Dorsolateral prefrontal cortex (tissue), 122 donors: ENCODE measurements at places on chromosomes 4 and X. TPM values are rescaled to one million over a fixed set of nuclear protein-coding genes. Genes with fewer than 3 reads are reported as not detected.
A peak's percentile ranks its signal among the peaks of the same experiment; 100 is the strongest.

GRCh38 chr4:62126064-62126732 lies 926.1 kb downstream of the ADGRL3 start:
- no peak for DNase-seq

KCND1 gene
- total RNA-seq, result 7.6 TPM

AR gene
- 3.6 TPM for total RNA-seq

ADH7 gene
- total RNA-seq, result not detected

DMRTC1B gene
- 10.0 TPM for total RNA-seq

- DNase-seq, result peak; percentile 69
Observed at GRCh38 chrX:14027036-14027435, 2.7 kb downstream of the GEMIN8 start.

DNA sequence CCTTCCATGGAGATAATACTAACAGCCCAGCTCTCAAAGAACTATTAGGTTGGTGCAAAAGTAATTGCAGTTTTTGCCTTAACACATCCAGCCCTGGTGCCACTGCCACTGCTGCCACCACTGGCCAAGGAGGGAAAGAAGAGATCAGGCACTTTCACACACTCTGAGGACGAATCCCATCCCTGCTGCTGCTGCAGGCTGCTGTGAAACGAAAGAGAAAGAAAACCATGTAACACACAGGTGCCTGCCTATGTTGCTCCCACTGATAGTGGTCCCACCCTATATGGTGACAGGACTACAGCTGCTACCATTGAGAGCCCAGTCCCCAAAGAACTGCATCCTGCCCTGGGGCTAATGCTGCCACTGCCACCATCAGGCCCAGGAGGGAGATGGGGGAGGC lies 35.1 kb downstream of the TMLHE start:
- no peak for DNase-seq

GRCh38 chr4:141102367-141102766 lies 30.9 kb downstream of the RNF150 start:
- DNase-seq, result no peak

DNA sequence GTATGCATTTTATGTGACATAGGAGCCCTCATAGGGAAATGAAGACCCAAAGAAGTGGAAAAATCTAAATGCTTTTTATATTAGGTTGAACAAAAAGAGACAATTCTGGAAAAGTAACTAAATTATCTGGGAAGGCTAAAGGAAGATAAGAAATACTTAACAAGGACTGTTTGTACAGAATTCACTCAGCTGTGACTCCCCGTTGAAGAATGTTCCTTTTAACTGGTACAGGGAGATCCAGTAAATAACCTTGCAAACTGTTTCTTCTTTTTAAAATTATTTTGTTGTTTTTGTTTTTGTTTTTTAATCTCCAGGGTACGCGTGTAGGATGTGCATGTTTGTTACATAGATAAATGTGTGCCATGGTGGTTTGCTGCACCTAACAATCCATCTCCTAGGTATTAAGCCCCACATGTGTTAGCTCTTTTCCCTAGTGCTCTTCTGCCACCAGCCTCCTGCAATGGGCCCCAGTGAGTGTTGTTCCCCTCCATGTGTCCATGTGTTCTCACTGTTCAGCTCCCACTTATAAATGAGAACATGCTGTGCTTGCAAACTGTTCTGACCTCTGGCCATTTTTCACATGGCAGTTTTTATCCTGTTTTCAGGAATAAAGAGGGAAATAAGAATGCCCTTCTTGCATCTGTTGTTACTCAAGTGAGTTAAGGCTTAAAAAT lies 81.7 kb downstream of the PWWP3B start:
- DNase-seq, result no peak

DNA sequence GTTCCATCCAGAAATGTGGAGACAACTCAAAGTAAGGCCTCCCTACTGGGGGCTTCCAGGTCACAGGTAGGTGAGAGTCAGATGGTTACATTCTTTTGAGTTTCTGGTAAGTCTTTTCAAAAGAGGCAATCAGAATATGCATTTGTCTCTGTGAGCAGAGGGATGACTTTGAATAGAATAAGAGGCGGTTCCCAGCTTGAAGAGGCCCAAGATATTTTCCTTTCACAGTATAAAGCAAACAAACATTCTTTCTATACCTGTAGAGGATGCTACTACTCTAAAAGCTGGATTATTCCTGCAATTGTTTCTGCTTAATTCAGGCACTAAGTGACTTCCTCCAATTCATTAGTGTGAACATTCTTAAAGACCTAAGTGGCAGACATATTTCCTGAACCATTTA lies 44.4 kb downstream of the DIAPH2 start:
- DNase-seq, result no peak

DNA sequence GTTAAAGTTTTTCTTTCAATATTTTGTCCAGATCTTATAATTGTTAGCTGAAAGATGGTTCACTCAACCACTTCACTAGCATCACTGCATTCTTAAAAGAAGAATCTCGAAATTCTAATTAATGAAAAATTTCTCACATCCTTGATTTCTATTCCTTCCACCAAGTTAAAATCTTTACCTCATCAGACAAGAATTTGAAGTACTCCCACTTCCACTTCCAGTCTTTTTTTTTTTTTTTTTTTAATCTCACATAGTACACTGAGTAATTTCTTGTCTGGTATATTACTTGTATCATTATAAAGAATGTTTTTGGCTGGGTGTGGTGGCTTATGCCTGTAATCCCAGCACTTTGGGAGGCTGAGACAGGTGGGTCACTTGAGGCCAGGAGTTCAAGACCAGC lies 73.2 kb downstream of the FBXW7 start:
- DNase-seq, result no peak

DNA sequence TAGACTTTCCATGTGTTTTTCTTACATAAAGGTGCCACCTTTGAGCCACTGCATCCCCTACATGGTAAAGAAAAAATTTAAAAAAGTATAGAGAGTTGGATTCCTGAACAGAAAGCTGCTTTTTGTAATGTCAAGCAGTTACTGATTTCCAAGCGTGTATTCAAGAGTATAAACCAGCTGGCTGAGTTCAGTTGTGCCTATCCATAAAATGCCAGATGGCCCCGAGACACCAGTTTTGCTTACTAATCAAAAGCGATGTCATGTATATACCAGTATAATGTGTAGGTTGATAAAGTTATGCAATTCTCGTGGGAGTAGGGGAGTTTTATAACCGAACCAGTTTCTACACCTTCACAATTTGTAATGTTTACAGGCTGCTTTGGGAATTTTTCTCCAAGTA lies 26.2 kb upstream of the PNPLA4 start:
- no peak for DNase-seq

DNA sequence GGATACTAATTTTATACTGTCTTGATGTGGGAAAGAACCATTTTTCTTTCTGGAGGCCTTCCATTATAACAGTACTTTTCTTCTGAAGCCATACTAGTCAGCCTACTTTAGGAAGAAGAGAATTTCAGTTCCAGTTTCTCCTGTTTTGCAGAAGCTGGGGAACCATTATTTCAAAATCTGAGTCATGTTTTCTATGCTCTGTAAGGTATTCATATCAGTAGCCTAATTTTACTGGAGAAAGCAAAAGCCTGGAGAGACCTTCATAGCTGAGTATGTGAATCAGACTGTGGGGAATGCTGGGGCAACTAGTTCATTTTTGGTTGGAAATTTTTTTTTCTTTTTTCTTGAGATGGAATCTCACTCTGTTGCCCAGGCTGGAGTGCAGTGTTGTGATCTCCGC lies 22.4 kb downstream of the AFF1 start:
- DNase-seq, result no peak

DNA sequence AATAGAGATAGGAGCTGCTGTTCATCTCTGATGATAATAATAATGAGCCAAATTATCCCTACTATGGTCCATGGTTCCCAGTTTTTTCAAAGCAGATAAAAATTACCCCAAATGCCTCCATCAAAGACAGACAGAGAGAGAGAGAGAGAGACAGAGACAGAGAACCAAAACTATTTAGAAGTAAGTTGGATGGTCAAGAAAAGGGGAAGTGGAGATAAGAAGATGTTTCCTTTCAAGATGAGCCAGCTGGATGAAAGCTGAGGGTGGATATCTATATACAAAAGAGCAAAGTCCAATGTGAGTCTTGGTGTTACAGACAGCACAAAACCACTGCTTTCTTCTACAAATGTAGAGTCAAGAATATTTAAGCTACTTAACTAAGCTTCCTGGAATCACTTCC lies 173.9 kb downstream of the GRIA3 start:
- DNase-seq, result no peak

DNA sequence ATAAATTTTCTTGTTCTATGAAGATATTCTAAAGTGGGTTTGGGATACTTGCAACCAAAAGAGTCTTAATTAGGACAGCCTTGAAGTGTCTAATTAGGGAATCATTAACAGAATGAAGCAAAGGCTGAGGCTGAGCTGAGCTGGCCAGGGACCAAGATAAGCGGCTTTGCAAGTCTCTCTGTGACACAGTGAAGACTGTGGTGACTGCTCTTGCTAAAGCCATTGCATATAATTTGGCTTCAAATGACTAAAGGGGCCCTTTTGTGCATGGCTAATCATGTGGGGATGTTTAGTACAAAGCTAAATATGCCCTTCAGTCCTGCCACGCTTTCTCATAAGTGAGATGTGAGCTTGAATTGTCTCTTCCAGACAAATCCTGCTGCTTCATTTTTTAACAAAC lies 31.2 kb upstream of the GYPA start:
- DNase-seq, result no peak

GRCh38 chrX:54530357-54530900 lies 410 bp downstream of the GNL3L start:
- no peak for DNase-seq

DNA sequence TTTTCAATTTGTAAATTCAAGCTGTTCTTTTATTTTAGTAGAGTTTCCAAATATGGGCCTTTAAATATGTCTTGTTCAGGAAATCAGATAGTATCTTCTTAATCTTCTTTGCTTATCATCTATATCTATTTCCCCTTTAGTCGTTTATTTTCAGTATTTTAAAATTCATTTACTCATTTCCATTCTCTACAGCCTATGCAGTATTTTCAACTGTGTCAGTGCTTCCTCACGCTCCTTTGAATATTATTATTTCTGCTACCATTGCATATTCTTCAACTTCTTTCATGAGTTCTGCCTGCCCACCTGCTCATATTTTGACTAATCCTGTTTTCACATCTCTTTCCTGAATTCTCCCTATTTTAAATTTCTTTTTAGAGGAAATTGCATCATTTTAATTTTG lies 185.4 kb downstream of the DKK2 start:
- no peak for DNase-seq

GASK1B gene
- 71.1 TPM for total RNA-seq

SPOCK3 gene
- total RNA-seq, result 173 TPM

DNA sequence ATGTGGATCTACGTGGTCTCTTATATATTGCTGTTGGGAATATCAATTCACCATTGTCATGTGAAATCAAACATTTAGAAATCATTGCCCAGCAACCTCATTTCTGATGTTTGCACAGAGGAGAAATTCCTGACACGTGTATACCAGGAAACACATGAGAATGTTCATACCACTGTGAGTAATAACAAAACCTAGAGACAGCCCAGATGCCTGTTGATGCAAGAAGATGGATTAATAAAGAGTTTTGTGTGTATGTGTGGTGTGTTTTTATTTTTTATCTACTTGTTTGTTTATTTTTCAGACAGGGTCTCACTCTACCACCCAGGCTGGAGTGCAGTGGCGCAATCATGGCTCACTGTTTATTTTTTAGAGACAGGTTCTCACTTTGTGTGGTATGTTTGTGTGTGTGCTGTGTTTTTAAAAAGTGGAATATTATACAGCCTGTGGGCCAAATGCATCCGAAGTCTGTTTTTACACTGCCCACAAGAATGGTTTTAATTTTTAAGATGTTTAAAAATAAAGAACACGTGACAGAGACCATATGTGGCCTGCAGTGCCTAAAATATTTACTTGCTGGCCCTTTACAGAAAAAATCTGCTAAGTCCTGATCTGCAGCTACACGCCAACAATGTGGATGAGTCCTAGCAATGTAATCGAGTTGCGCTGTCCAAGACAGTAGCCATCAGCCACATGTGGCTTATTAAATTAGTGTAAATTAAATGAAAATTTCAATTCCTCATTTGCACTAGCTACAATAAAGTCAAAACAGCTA lies 39.2 kb downstream of the TXLNG start:
- DNase-seq, result no peak

- no peak for DNase-seq
Observed at GRCh38 chrX:46757593-46757992, 1.3 kb downstream of the SLC9A7 start.

- DNase-seq, result no peak
Observed at GRCh38 chrX:134846042-134846441, 144.7 kb upstream of the SMIM10 start.

SULT1B1 gene
- total RNA-seq, result 3.0 TPM

GRCh38 chr4:27787195-27787594 lies 926.6 kb downstream of the STIM2 start:
- no peak for DNase-seq

DNA sequence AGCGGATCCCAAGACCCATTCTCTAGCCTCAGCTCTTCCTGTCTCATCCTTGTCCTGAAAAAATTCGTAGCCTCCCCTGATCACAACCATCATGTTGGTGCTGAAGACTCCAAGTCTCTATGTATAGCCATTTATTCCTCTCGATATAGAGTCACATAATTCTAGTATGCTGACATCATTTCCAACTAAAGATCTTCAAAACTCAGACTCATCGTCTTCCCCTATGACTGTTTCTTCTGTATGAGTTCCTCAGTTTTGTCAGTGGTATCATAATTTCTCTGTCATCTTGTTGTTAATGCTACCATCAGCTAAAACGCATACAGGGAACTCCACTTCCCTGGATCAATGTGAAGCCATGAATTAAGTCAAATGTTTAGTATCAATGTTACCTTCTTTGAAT lies 41.2 kb downstream of the UNC5C start:
- no peak for DNase-seq

DNA sequence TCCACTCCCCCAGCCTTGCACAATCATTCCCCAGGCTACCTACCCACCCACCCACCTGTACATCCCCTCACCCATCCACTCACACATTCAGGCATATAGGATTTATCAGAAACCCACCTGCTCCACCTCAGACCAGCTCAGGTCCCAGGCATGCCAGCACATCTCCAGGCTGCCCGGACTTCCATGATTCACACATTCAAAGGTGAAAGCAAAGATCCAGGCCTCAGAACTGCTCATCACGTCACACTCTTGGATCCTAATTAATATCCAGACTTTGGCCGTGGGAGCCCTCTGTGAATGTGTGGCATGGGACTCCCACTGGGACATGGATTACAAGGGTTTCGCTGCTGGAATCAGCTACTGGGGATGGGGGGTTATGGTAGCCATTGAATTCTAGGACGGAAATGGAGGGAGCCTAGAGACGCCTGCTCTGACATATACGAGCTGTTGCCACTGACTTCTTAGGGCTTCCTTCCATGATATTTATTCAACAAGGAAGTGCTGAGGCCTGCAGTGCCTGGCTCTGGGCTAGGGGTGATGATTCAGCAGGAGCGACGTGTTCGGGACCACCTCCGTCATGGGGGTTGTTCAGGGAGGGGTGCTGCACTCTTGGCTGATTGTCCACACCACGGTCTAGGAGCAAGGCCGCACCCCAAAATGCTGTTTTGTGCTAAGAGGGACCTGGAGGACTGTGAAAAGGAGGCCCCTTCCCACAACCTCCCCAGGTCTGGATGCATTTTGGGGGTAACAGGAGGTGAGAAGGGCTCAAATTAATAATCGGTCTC lies 56.9 kb upstream of the ADRA2C start:
- peak; percentile 16 for DNase-seq

- no peak for DNase-seq
Observed at GRCh38 chr4:137278431-137278830, 253.9 kb downstream of the PCDH18 start.
